Right renal pelvis (tissue), 4 donors: ENCODE measurements at places on chromosomes 2 and 18.

GRCh38 chr2:45980161-45980865, 316.9 kb upstream of the EPAS1 start:
- DNase-seq: no peak

DNA sequence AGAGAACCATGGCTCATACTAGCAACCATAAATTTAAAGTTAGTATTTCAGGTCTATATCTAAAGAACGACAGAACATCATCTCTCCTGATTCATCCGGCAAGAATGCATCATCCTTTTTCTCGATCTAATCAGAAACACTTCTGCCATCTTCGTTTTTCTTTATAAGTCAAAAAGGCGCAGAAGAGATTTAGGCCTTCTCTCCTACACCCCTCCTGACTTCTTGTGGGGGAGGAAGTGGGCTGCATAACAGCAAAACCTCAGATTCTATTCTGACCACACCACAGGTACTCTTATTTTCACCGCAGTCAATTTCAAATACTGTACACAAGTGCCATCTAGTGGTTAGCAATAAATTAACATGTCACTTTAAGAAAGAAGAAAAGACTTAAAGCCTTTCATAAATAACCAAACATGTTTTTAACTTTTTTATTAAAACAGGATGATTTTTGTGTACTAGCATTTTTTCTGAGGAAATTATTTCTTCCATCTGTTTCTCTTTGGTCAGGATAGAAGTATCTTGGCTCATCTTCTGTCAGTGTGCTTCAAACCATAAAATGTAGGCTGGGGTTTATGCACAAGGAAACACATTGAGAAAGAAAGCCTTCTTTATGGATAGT, 48.4 kb upstream of the PIK3C3 start:
- no peak for DNase-seq

GRCh38 chr2:95698146-95698545, 106.3 kb downstream of the TRIM43 start:
- DNase-seq: no peak

GRCh38 chr2:3151153-3151918, 226.3 kb downstream of the EIPR1 start:
- no peak for DNase-seq

GRCh38 chr2:150517951-150518680, 30.6 kb upstream of the RND3 start:
- no peak for DNase-seq

DNA sequence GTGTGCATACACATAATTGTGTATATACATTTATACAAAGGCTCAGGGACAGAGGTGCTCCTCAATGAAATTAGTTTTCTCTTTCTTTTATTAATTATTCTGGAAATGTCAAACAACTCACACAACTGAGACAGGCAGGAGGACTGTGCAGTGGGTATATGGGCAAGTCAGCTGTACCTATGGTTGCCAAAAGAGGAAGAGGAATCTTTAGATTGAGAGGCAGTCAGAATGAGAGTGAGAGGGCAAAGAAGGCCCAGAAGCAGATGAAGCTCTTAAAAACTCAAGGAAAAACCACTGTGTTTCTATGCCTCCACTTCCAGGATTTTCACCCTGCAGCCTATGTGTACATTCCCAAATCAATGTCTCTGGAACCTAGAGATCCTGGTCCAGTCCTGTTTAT, 79.1 kb downstream of the CACNB4 start:
- no peak for DNase-seq

DNA sequence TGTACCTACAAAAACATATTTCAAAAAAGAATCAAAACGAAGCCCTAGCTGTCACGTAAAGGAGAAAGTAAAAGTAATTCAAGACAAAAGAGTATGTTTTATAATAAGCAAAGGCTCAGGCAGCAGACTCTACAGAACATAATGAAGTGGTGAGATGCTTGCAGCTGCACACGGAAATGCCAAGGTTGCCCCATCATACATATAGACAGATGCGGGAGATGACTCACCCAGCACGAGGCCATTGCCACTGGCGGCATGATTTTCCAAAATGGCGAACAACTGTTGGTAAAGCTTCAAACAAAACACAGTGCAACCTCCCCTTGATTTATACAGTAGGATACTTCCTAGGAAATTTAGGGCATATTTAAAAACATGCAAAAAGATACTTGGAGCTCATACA, 26.0 kb upstream of the C1QL2 start:
- DNase-seq: no peak

DNA sequence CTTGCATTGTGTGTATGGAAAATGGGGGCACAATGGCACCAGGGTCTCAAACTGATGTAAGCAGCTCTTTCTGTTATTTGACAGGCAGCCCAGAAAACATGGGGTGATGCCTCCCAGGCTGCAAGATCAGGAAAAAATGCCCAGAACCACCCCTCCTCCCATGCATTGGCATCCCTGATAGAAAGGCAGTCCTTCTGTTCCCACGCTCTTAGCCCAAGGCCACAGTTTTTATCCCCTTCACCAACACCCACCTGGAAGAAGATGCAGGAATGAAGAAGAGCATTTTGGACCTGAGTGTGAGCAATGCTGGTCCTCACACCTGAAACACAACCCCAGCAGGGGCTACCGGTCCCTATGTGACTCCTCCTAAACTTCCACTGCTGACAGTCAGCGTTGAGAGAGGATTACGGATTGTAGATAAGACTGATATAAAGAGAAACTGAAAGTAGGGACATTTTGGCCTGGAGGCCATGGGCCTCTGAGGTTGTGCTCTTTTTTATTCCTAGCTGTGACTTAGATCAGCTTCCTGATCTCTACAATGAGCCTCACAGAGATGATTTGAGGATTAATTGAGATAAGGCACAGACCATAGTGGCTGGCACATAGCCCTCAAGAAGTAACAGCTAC, 386.0 kb upstream of the ATP5MC3 start:
- DNase-seq: no peak
